ENCODE measurements at places on chromosomes 5 and 9.

- DNase-seq, result no peak
These were observed 9.8 kb downstream of the REXO4 start for GRCh38 chr9:133408042-133408441.

GRCh38 chr5:133531178-133531577, 81.2 kb downstream of the FSTL4 start:
- DNase-seq, result peak; percentile 3

DNA sequence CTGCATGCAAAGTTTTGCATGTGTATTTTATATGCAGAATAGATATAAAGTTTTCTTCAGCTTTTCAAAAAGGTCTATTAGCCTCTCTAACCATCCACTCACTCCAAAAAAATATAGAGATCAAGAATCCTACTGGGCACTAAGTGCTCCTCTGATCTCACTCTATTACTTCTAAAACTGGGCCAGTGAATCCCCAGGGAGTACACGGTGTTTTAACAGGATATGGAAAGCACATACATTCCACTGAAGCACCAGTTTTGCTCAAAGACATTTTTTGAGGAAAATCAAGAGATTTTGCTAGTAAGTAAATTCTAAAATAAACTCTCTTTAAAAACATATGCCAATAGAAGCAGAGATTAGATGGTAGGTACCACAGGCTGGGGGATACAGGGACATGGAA, 95.2 kb downstream of the DEPDC1B start:
- DNase-seq, result no peak

GRCh38 chr9:8136477-8136876, 336.9 kb upstream of the DMAC1 start:
- DNase-seq, result no peak

DNA sequence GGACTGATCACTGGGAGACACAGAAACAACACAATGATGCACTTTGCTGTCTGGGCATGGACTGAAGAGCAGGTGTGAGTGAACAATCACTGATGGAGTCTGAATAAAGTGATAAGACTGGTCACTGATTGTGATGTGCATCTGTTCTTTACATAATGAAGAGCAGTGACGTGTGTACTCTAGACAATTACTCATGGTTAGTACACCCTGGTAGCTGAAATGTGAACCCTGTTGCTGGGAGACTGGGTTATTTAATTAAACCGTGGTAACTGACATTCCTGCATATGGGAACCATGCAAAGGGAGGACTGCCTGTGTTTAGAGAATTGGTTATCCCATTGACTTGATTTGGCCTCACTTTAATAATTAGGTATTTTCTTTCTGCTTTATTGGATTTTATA, 202.9 kb downstream of the NR2F1-AS1 start:
- DNase-seq, result no peak

- no peak for DNase-seq
These were observed 17.5 kb upstream of the ROPN1L start for GRCh38 chr5:10424124-10424731.

GRCh38 chr9:89759572-89759971, 154.8 kb downstream of the GADD45G start:
- DNase-seq, result no peak

DNA sequence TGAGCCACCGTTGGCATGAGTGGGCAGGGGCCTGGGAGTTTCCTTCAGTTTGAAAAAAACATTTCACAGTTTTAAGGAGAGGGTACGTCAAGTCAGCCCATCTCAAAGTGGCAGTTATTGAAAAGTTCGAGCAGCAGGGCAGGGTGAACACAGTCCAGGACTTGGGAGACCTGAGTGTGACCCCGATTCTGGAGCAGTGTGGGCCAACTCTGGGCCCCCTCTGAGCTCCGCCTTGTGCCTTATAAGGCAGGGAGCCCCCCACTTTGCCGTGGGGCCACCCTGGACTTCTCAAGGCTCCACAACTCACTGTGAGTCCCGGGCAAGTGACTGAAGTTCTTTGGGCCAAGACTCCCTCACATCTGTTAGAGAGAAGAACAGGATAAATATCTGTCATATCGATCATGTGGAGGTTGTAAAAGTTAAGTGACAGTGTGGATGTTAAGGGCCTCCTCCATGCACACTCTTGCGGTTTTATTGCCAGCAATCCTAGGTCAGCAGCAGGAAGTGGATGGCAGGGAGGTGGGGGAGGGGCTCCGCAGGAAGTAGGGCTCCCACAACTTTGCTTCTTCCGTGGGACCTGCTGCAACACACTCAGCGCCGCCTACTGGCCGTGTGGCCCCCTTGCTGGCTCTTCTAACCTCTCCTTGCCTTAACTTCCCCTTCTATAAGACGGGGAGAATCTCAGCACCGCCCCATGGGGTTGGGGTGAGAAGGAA, 38.4 kb downstream of the HRH2 start:
- peak; percentile 89 for DNase-seq

DNA sequence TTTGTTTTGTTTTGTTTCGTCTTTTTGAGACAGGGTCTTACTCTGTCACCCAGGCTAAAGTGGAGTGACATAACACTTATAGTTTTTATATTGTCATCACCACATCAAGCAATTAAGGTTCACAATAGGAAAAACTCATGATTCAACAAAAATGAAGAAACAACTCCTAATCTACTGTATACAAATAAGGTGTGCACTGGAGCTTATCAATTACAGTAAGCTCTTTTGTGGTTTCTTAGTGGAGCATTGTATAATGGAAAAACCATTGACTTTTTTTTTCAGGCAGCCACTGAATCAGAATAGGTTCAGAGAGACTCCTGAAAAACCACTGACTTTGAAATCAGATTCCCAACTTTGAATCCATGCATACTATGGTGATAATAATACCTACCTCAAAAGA, 10.8 kb upstream of the PLIN2 start:
- DNase-seq, result no peak

DNA sequence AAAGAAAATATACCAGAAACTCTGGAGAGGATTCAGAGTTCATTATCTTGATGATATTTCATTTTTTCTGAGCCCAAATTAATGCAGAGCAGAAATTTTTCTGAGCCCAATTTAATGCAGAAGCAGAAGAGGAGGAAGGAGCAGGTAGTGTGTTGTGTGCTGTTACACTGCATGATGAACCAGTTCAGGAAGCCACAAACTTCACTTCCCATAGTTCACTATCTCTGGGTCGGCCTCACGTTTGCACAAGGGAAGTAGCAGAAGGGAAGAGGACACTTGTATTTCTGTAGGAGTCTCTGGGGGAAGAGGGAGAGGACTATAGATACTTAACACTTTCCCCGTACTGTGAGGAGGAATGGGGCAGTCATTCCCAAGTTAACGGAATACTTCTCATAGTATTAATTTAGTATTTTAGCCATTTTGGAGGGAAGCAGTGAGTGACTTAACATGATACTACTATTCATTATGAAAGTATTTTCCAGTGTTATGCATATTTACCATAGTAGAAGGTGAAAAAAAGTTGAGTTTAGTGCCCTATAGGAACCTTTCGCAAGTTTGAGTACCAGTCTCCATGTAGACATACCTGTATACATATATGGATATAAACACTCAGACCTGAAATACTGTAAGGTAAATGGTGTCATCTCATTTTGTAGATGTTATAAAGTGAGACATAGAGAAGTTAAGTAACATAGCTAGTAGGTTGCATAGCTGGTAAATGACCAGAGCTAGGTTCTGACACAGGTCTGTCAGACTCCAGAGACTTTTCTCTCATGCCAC, 30.0 kb downstream of the XPA start:
- no peak for DNase-seq

DNA sequence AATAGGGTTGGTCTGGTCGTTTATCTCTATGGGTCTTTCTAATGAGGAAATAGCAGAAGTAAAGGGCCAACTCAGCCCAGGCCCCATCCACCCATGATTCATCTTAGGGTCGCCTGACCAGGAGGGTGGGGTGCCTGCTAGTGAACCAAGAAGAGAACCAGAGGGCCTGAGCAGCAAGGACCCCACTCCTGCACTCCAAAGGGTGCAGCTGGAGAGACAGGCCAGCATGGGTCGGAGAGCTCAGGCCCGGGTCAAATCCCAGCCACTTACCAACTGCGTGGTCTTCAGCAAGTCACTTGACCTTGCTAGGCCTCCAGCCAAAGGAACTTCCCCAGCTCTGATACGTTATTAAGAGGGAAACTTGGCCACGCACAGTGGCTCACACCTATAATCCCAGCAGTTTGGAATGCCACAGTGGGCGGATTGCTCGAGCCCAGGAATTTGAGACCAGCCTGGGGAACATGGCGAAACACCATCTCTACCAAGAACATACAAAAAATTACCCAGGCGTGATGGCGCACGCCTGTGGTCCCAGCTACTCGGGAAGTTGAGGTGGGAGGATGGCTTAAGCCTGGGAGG, 4.3 kb downstream of the BBLN start:
- no peak for DNase-seq

DNA sequence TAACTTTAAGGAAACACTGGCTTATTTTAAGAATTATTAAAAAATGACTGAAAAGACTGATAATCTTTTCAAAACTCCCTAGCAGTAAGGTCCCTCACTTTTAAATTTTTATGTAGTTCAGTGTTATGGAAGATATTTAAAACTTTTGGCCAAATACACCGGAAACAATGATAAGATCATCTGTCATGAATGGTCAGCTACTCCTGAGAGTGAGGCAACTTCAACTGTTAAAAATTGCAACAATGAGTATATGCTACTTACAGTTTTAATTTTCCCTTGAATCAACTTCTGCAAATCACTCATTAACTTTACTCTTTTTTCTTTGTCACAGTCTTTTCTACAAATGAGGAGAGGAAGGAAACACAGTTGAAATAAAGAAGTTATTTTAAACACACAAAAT, 10.8 kb downstream of the PUM3 start:
- DNase-seq, result no peak

GRCh38 chr9:25658571-25658970, 19.7 kb downstream of the TUSC1 start:
- no peak for DNase-seq

- DNase-seq, result no peak
These were observed 91.3 kb upstream of the RASEF start for GRCh38 chr9:83154087-83154736.

- no peak for DNase-seq
These were observed 22.0 kb downstream of the ABCA1 start for GRCh38 chr9:104905931-104906330.

DNA sequence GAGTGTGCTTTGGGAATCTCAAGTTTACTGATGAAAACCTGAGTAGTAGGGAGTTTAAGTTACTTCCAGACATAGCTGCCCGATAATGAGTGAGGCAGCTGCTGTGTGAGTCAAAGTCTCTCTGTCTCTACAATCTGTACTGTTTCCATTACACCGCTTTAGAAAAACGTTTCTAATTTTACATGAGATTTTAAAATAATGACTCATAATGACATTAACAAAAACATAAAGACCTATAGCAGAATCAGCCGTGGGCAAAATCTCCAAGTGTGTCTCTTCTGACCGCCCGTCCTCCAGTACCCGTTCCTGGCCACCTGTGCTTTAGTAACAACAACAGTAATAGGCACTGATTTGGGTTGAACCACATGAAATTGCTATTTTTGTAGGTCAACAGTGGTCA, 69.6 kb upstream of the PRRC1 start:
- DNase-seq, result no peak

DNA sequence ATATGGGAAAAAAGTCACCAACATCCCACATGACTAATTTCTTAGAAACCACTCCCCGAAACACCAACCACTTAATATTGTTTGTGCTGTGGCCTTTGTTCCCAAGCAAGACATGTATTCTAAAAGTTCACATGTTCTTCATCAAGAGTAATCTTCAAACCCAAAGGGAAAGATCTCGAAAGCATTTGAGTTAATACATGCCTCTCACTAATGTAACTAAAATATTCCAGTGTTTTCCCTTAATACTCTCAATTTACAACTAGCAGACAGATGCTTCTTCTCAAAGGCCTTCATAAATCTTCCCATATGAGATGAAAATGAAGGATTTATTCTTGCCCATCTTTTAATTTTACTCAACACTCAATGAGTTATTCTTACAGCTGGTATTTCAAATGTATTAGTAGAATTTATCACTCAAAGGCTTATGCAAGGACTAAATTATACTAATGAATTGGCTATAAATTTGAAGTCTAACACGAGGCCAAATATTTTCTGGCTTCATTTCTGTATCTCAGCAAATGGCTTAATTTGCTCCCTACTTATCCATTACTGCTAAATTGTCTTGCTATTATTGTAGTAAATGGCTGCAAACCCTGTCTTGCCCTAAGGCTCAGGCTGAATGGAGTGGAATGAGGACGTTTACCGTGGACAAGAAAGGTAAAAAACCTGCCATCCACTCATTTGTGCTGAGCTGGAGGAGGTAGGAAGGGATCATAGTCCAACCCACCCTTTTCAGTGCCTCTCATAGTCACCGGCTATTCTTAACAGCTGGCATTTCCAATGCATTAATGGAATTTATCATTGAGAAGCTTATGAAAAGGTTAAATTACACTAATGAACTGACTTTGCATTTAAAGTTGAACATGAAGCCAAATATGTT, 474.4 kb downstream of the RASEF start:
- no peak for DNase-seq

DNA sequence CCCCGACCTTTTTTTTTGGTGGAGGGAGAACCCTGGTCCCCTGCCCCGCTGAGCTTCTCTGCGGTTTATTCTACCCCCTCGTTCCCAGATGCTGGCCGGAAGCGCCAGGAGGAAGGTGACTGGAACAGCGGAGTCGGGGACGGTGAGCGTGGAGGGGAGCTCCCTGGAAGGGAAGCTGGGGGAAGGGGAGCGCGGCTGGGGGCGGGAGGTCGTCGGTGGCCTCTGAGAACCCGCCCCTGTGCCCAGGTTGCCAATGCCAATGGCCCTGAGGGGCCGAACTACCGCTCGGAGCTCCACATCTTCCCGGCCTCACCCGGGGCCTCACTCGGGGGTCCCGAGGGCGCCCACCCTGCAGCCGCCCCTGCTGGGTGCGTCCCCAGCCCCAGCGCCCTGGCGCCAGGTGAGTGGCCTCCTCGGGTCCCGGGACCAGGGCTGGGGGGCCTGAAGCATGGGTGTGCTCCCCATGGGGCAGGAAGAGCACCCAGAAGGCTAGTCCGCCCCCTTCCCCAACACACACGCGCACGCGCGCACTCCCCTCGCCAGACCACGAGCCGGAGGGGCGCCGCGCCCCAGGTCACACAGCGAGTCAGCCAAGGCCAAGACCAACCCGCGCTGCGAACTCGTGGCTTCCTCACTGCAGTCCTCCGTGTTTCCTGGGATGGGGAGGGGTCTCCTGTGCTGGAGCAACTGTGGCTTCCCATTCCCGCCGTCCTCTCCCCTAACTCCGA, 10.6 kb downstream of the MYOZ3 start:
- DNase-seq, result peak; percentile 10

- DNase-seq, result no peak
These were observed 258.7 kb upstream of the CLINT1 start for GRCh38 chr5:158117467-158118160.

DNA sequence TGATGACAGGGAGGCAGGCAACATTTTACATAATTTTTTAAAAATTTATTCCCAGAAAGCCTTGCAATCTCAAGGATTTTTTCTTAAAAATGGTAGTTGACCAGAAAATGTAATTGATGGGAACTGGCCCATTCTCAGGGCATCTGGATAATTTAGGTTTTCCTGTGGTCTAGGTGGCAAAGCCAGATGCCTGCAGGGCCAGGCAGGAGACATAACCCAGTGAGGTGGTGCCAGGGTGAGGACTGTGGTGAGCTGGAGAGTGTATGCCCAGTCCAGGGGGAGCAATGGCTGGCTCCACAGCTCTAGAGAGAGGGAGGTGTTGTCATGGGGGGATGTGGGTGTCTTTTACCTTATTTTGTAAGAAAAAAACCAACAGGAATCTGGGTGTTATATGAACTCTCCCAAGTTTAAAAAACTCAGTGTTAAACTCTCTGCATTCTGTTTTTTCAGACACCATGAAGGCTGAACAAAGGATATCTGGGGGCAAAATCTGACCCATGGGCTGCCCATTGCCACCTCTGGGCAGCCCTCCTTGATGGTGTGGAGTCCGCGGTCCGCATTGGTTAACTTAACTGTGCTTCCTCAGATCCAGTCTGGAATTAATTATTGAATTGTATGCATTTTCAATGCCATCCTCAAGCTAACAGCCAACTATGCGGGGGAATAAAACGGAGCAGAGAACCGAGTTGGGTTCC, 43.9 kb downstream of the BOD1 start:
- DNase-seq, result no peak

Measured in activated CD4-positive, alpha-beta T cell treated with anti-CD3 and anti-CD28 coated beads, Interleukin-2, amount 50 U/mL, for 48 hours (primary cell).